ENCODE measurements at places on chromosomes 13 and 19. TPM values are rescaled to one million over a fixed set of nuclear protein-coding genes. Genes with fewer than 3 reads are reported as not detected.

GRCh38 chr19:48926909-48927308 lies 6.6 kb upstream of the DHDH start:
- peak; percentile 47 for DNase-seq

DNA sequence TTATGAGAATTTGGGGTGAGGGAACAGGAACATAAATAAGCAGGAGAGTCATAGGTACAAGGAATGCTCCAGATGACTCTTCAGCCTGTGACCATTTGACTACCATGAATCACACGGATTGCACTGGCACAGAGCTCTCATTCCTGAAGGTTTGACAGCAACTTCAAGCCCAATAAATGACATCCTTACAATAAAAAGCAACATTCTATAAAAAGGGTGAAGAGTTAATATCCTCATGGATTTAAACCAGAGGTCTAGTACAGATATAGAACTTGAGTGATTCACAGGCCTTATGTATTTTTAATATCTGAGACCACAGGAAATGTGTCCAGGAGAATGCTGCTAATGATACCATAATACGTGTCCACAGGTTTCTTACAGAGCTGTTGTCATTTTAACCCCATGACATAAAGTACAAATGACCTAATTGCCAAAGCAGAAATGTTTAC lies 158.1 kb downstream of the IRS2 start:
- no peak for DNase-seq

DNA sequence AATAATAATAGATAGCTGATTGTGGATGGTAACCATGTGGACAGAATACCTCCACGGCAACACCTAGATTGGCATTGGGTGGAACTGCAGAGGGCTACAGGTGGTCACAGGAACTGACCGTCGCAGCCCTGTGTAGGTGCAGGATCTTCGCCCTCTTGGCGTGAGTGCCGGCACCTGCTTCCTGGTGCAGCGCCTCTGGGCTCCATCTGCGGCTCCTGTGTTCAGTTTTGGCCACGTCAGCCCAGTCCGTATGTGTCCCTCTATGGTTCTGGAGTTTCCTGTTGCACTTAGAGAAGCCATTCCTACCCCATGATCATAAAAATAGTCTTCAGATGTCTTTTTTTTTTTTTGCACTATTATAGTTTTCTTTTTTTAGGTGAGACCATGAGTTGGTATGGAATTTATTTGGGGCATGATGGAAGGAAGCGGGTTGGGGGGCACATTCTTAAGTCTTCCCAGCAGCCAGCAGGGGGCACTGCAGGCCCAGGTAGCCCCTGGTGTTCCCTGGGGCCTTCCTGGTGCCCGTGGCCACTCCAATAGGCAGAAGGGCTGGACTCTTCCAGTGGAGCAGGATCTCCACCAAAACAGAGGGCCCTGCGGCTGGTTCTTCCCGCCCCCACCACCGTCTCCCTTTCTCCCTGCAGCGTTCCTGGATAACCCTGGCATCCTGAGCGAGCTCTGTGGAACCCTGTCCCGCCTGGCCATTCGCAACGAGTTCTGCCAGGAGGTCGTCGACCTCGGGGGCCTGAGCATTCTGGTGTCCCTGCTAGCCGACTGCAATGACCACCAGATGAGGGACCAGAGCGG lies 10.1 kb upstream of the SLC25A42 start:
- DNase-seq = peak; percentile 69

DNA sequence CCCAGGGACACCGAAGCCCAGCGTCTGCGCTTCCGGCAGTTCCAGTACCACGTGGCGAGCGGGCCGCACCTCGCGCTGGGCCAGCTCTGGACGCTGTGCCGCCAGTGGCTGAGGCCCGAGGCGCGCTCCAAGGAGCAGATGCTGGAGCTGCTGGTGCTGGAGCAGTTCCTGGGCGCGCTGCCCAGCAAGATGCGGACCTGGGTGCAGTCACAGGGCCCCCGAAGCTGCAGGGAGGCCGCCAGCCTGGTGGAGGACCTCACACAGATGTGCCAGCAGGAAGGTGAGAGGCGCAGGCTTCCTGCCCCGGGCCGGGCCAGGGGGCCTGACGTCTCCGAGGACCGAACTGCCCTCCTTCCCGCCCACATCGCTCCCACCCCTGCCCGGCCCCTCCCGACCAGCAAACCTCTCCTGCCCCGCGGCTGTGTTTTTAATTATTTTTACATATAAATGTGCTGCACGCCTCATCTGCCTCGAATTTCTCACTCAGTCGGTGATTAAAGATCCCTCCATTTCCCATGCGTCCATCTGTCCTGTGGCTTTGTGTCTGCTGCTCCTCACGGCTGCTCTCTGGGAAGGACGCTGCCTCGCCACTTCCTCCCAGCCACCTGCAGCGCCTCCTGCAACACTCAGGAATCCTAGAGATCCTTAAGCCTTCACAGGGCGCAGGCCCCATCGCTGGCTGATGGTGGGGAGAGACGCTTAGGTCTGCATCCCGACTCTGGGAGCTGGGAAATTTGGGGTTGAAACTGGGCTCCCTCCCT lies 4.3 kb downstream of the ZSCAN1 start:
- no peak for DNase-seq

The MTRF1 gene
- 16.6 TPM for total RNA-seq

DNA sequence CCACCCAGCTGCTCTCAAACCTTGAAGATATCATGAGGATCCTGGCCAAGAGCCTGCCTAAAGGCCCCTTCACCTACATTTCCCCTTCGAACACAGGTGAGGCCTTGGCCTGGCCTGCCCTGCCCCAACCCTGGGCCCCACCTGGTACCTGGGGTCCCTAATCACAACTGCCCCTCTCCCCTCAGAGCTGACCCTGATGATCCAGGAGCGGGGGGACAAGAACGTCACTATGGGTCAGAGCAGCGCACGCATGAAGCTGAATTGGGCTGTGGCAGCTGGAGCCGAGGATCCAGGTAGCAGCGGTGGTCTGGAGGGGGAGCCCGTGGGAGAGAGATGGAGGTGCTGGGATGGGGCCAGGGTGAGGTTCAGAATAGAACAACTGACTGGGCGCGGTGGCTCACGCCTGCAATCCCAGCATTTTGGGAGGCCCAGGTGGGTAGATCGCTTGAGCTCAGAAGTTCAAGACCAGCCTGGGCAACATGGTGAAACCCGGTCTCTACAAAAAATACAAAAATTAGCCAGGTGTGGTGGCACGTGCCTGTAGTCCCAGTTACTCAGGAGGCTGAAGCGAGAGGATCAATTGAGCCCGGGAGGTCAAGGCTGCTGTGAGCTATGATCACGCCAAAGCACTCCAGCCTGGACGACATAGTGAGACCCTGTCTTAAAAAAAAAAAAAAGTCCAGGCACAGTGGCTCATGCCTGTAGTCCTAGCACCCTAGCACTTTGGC lies 17.5 kb downstream of the DDX39A start:
- DNase-seq = no peak

The ZNF256 gene
- 14.5 TPM for total RNA-seq

DNA sequence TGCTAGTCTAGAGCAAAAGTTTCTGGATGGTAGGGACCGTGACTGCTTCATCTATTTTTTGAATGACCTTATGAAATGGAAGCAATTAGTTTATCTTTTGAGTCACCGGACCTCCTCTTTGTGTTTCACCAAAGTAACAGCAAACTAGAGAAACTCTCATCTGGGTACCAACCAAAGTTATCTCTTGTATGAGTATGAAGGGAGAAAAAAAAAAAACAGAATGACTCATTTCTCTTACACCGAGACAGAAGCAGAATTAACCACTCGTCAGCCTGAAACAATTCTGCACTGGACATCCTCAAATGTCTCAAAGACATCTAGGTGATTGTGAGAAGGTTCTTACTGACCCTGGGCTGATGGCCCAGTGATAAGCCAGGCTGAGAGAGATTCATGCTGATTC lies 18.3 kb downstream of the ZNF100 start:
- DNase-seq = no peak

The MCF2L gene
- total RNA-seq = 30.9 TPM

GRCh38 chr19:6161271-6161850 lies 25.9 kb downstream of the ACSBG2 start:
- DNase-seq = no peak

All from mesothelial cell of epicardium (in vitro differentiated cells).